ENCODE measurements at places on chromosomes 2 and 18.
A peak's percentile ranks its signal among the peaks of the same experiment; 100 is the strongest.

GRCh38 chr2:85413592-85414420 lies 3.6 kb upstream of the CAPG start:
- peak; percentile 36 for DNase-seq

DNA sequence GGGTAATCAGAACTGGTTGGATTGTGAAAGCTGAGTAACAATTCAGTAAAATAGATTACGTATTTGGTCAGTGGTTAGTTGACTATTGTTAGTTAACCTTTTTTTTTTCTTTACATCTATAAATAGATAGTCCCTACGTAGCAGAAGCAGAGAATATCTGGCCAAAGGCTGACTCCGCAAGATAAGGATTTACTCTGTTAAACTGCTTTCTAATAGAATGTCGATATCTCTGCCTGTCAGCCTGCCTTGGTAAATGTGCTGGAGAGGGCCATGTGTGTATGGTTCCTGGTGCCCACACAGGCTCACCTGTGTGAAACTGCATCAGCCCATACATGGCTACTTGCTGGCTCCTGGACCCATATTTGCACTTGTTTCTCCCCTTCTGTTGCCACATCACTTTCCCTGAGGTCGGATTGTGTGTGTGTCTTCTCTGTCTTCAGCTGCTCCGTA lies 94.4 kb downstream of the CRIM1 start:
- no peak for DNase-seq

GRCh38 chr18:54209471-54210180 lies 14.8 kb downstream of the MBD2 start:
- DNase-seq: no peak

- no peak for DNase-seq
These were observed 97.5 kb upstream of the CD302 start for GRCh38 chr2:159895258-159896065.

DNA sequence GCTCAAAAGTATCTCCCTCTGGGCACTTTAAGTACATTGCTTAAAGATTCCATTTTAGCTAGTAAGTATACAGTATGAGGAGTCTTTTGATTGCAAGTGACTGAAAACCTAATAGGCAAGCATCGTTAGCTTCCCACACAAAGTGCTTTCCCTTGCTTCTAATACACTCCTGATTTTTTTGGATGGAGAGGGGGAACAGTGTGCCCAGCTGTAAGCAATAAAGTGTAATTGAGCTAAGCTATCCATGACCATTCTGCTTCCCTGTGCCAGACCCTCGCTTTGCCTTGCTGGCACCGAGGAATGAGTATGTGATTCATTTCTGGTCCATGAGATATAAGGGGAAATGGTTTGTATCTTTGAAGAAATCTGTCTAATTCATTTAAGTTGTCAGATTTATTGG lies 3.8 kb upstream of the ZNF24 start:
- DNase-seq: no peak

DNA sequence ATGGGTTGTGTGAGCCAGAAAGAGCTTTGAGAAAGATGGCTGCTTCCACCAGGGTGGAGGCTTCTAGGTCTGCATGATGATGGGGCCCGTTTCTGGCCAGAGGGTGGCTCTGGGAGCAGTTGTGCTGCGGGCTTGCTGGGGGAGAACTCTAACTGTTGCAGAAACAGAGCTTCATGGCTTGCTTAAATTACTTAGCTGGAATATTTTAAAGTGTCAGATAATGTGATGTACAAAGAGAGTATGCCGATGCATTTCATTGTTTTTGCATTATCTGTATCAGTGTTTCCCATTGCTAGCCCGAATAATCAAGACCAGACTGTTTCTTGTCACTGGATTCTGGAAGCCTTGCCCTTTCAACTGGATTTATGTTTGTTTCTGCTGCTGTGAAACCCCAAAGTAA lies 6.3 kb upstream of the DRC1 start:
- no peak for DNase-seq

DNA sequence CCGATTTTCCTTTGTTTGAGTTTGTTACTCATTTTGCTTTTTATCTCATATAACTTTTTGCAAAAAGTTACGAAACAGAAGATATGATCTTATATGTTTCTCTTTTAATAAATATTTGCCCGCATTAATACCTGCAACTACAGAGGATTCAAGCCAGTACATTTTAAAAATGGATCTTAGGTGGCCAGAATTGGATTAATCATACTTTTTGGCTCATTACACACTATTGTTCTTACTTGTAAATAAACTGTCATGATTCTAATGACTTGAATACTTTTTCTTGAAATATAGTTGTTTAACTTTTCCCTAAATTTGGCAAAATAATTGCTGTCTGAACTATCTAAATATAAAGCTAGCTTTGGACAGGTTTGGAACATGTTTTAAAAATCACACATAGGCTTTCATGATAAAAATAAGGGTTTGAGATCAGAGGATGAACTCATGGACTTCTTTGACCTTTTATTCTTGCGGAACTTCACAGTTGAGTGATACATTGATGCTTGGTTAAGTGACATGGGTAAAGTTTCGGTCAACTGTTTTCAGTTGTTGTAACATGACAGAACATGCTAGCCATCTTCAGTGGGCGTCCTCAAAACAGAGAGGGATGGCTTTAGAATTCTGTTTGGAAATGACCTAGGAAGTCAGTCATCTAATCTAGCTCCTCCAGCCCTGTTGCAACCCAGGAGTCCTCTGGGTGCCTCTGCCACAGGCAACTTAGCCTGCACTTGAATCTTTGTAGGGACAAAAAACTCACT lies 44.5 kb downstream of the LTBP1 start:
- DNase-seq: no peak

All from naive thymus-derived CD4-positive, alpha-beta T cell (primary cell).